ENCODE measurements at places on chromosomes 6 and 20.

GRCh38 chr20:63448031-63448430 lies 24.4 kb downstream of the KCNQ2 start:
- DNase-seq: no peak

DNA sequence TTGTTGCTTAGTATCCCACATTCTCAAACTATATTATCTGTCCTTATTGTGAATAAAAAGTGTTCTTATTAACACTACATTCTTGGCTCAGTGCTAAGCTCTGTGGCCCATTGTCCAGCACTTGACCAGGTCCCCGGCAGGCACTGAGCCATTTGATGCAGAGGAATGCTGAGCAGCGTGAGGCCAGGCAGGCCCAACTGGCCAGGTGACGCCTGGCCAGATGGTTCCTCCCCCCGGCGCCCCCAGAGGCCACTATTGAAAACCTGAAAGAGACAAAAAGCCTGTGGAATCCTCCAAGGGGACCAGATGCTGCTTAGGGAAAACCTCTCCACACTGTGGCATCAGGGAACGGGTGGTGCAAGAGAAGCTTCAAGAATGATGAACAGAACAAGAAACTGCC lies 597.5 kb upstream of the JAG1 start:
- no peak for DNase-seq

GRCh38 chr20:48600470-48600945 lies 227.3 kb downstream of the PREX1 start:
- DNase-seq: no peak

GRCh38 chr6:139713424-139713823 lies 339.0 kb upstream of the CITED2 start:
- no peak for DNase-seq

DNA sequence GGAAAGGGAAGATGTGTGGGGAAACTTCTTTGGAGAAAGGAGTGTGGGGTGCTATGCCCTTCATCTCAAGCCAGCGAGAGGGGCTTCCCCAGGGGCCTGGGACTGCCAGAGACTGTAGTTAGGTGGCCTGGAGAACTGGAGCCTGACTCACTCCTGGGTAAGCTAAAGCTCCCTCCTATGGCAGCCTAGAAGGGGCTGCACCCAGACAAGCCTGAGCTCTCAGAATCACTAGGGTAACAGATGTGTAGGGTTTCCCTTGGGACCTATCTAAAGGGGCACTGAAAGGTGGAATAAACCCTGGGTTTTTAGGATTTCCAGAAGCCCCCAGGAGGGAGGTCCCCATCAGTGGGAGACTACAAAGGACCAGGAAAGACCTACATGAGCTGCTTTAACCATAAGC lies 1.6 kb upstream of the ARMC2 start:
- no peak for DNase-seq

DNA sequence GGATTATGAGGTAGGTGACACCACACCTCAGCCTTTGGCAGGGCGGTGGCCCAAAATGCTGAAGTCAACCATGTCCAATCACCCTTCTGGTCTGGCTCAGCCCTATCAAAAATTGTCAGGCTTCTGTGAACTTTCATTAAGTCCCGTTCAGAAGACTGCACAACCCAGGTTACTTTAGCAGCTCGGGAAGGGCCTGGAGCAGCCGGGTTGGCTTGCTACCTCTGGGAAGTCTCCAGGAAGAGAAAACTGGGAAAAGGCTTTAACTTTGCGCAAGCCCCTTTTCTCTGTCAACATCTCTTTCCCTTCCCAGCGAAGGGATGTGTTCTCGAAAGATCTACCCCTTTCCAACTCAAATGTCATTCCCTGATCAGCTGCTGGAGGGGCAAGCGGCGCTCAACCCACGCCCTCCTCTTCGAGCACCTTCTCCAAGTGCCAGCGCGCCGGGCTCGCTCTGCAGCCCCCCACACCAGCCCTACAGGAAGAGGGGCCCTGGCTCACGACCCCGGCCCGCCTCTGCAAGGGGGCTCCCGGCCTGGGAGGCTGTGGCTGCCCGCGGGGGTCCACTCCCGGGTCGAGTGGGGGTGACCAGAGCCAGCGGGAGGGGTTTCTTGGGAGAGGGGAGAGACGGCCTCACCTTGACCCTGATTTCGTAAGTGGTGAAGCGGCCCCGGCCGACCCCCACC lies 573 bp downstream of the SNX3 start:
- no peak for DNase-seq

GRCh38 chr6:2831392-2831791 lies 10.3 kb downstream of the SERPINB1 start:
- DNase-seq: no peak

DNA sequence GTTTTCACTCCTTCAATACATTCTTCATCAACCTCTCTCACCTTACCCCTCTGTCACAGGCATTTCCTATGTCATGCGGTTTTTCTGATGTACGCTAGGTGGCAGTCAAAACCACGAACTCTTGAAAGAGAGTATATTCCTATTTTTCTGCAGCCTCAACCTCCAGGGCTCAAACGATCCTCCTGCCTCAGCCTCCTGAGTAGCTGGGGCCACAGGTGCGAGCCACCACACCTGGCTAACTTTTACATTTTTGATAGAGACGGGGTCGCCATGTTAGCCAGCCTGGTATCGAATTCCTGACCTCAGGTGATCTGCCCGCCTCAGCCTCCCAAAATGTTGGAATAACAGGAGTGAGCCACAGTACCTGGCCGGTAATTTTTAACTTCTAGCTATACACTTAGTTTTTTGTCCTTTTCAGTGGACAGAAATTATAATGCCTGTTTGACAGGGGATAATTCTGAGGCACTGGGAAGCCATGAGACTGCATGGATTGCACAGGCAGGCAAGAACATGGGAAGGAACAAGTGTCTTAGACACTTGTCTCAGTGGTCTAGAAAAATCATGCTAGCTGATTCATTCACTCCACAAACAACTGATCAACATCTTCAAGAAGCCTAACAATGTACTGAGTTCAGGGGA lies 22.5 kb upstream of the HFE start:
- DNase-seq: no peak

DNA sequence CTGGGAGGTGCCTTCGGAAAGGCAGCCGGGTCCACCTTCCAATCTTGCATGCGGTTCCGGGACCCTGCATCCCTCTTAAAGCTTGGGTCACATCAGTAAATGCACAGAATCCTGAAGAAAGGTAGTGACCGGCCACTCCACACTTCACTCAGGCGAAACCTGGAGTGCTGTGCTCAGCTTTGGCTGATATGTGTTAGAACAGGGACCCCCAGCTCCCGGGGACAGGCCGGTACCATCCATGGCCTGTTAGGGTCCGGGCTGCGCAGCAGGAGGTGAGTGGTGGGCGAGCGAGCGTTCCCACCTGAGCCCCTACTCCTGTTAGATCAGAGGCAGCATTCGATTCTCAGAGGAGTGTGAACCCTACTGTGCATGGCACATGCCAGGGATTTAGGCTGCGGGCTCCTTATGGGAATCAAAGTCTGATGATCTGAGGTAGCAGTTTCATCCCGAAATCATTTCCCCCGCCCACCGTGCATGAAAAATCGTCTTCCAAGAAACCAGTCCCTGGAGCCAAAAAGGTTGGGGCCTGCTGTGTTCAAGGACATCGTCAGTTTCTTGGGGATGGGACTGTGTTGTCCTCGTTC lies 143.0 kb downstream of the ERMARD start:
- no peak for DNase-seq

DNA sequence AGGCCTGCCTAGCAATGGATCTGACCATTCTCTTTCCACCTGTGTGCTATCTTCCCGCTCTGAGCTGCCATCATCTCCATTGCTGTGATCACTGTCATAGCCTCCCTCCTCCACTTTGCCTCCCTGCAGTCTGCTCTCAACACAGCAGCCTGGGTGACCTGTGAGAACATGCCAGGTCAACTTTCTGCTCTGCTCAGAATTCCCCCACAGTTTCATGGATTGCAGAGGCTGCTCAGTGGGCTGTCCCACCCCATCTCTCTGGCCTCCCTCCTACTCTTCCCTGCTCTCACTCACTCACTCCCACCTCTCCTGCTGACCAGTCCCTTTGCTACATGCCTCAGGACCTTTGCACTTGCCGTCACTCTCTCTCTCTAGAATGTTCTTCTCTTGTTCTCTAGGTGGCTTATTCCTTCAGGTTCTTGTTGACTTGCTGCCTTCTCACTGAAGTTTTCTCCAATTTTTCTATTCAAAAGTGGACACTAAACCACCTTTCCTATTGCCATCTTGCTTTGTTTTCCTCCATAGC lies 159.9 kb downstream of the CD83 start:
- no peak for DNase-seq

- no peak for DNase-seq
These were observed 838.4 kb downstream of the DHX35 start for GRCh38 chr20:39800548-39800947.

DNA sequence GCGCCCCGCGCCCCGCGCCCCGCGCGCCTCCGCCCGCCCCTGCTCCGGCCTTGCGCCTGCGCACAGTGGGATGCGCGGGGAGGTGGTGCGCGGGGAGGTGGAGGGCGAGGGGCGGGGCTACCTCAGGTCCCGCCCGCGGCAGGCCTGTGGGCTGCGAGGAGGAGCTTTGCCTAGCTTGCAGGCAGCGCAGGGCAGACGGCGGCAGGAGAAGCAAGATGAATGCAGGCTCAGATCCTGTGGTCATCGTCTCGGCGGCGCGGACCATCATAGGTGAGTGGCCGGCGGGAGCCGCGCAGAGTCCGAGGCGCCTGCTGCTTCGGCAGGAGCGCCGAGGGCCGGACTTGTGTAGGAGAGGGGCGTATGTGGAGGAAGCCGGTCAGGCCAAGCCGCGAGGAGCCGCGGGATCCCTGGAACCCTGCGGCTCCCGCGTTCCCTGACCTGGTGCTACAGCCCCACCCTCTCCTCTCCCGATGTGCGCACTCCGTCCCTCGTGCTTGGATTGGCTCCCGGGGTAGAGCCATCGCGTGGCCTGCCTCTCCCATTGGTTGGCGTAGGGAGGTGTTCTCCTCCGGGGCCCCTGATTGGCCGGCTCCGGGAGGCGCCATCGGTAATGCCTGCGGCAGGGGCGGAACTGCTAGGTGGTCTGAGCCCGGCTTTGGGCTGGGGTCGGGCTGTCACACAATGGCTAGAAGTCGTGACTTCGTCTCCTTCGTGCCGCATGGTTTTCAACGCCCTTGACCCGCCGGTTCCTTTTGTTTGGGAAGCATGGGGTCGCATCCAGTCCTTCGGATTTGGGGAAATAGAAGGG lies at the start of gene ACAT2:
Gene ACAT2 (plus strand): TSS at position 173 of the 808 bp plus-strand sequence. CDS start 43 bp downstream, at position 216.
- DNase-seq: peak; percentile 88

DNA sequence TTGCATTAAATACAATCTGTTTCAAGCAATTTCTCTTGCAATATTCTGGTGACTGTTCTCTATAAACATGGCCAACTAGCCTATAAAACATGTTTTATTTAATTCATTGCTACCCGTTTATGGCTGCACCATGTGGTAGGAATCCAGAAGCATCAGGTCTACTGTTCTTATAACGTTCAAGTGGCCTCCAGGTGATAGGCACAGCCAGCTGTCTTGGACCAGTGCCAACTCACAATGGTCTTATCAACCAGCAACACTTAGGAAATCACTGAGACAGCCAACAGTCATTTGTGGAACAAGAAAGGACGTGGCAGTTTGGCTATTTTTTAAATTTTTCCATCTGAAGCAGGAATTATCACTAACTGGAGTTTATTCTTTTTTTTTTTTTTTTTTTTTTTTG lies 193.6 kb downstream of the NKAIN2 start:
- no peak for DNase-seq

DNA sequence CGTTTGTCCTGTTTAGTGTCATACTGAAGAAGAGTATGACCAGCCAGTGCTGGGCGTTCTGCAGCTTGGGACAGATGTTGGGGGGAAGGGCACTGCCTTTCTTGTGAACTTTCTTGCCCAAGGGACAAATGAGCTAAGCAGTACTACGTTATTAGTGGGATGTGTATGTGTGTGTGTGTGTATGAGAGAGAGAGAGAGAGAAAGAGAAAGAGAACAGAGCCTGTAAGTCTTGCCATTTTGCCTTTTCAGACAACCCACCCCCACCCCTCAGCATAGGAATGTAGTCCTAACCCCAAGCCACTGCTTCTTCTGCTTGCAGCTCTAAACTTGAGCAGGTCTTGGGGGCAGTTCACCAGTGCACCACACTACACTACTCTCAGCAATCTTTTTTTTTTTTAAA lies 45.5 kb downstream of the E2F3 start:
- no peak for DNase-seq

GRCh38 chr6:133040803-133041419 lies 200.2 kb upstream of the EYA4 start:
- DNase-seq: no peak

DNA sequence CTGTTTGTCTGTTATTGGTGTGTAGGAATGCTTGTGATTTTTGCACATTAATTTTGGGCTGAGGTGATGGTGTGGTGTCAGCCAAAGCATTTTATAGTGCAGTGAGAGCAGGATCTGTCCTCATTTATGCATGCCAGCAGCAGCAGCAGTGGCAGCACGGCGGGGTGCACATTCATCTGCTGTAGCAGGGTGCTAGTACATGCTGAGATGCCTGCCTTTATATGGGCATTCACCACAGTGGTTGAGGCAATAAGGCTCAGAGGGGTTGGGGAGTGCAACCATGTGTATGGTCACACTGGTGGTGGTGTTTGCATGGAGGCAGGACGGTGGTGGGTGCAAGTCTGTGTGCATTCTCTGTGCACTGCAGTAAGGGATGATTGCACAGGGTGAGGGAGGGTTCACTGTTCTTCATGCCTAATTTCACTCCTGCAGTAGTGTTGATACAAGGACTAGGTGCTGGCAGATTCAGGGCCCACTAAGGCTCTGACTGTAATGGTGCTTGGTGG lies 129.3 kb upstream of the SYNCRIP start:
- no peak for DNase-seq

GRCh38 chr6:10613723-10614122 lies 80.7 kb downstream of the C6orf52 start:
- DNase-seq: no peak

- no peak for DNase-seq
These were observed 816 bp downstream of the NPEPL1 start for GRCh38 chr20:58693226-58694006.

DNA sequence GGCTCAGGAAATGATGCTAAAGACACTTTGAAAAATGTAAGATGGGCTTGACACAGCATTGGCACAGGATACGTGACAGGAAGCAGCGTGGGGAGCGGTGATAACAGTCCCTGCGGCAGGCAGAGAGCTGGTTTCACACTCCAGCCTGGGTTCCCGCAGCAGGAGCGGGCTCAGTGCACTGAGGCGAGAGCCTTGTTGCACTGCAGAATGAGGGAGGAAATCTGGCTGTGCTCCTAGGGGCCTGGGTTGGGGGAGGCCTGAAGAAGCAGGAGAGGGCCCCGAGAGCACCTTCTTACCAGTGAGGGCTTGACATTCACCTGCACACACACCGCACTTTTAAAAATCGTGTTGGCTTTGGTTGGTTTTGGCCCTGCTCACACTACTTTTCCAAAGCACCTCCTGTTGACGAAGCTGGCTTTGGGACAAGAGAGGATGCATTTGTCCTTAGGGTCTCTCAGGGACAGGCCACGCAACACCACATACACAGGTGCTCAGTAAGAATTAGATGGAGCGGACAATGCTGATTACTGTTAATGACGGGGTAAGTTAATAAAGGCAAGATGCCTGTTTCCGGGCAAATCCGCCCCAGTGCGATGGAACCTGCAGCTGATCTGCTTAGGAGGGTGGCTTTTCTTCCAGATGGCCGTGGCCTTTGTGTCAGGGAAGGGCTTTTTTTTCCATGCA lies 49.4 kb upstream of the ARMC2 start:
- DNase-seq: peak; percentile 19

GRCh38 chr20:36467076-36467999 lies 74.0 kb upstream of the MYL9 start:
- no peak for DNase-seq

- no peak for DNase-seq
These were observed 408.6 kb upstream of the IMPG1 start for GRCh38 chr6:76481101-76481500.

- no peak for DNase-seq
These were observed 164.9 kb downstream of the TMEM242 start for GRCh38 chr6:157158456-157158855.

- DNase-seq: no peak
These were observed 128.9 kb upstream of the SHLD1 start for GRCh38 chr20:5621305-5621704.
